ENCODE measurements at places on chromosomes 1 and 21.

DNA sequence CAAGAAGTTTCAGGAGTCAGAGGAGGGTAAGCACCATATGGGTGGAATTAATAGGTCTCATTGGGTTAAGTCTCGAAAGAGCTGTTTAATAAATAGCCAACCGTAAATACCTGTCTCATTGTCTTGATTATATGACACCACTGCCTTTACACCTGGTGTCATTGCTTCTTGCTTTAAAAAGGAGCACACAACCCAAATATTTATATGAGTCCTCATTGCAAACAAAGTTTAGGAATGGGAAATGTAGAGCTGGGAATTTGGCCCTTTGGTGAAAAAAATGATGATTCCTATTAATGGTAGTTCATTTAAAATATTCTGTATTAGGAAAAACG lies 2.1 kb downstream of the BACH1 start:
- DNase-seq, result no peak

DNA sequence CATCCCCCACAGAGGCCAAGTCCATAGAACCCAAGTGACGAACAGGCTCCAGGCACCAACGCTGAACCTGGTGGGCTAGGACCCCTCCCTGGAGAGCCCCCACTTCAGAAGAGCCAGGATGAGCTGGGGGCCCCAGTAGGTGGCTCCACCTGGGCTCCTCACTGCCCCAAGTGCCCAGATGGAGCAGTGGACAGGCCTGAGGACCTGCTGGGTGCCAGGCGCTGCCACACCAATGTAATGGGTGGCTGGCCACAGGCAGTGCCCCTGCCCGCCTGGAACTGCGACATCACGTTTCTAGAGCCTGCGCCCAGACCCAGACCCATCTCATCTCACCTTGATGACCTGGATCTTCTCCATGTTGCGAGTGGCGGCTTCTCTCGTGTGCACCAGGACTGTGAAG lies 5.6 kb downstream of the MAD2L2 start:
- no peak for DNase-seq

- DNase-seq, result no peak
These were observed 29.3 kb downstream of the ZNF648 start for GRCh38 chr1:182032251-182032650.

GRCh38 chr1:219416598-219417238 lies 196.2 kb downstream of the ZC3H11B start:
- DNase-seq, result peak; percentile 57

- DNase-seq, result peak; percentile 15
These were observed 20.6 kb upstream of the RNU1-4 start for GRCh38 chr1:16719571-16720350.

DNA sequence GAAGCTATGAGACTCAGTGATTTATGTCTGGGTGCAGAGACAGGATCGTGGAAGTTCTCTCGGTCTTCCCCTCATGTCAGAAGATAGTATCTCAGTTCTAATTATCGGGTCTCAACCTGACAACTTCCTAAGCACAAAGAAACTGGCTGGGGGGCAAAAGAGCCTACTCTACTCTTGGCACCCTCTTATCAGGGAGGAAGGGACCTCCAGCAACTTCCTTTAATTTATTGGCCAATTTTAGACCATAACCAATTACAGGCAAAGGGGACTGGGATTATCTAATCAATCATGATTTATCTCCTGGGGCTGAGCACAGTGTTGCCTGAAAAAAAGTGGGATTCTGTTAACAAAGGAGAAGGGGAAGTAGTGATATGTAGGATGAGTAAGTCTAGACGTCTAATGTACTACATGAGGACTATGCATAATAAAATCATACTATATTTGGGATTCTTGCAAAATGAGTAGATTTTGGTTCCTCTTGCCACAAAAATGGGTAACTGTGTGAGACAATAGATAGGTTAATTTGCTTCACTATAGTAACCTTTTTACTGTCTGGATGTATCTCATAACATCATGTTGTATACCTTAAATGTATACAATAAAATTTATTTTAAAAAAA lies 98.8 kb downstream of the ZFYVE9 start:
- DNase-seq, result no peak

DNA sequence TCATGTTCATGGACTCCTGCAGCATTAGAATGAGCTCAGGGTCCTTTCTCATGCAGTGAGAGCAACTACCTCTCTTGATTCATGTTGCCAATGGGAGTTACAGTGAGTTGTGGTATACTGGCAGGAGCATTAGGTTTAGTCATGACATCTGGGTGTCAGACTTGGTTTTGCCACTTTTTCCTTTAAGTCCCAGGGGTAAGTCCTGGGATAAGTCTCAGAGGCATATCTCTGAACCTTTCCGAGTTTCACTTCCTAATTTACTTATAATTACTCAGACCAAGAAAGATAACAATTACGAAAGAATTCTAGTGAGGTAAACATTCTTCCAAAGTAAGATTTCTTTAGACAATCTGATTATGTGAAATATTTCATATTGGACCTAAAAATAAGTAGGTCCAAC lies 606.0 kb downstream of the SMYD3 start:
- DNase-seq, result no peak

DNA sequence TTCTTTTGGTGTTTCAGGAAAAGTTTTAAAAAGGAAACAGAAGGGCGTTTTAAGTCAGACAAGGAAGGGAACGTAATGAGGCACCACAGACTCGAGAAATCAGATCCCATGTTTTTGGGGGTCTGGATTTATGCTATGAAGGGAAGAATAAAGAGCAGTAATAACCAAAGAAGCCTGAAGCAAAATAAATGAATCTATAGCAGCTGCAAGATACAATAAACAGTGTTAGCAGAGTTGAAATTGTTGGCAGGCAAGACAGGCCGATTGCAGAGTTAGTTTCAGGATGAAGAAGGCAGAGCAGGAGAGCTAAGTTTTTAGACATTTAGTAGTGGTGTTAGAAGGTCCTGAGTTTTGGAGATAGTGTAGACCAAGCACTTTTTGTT lies 425 bp downstream of the DDR2 start:
- DNase-seq, result no peak

- no peak for DNase-seq
These were observed 1.5 kb downstream of the MED8 start for GRCh38 chr1:43387976-43388599.

DNA sequence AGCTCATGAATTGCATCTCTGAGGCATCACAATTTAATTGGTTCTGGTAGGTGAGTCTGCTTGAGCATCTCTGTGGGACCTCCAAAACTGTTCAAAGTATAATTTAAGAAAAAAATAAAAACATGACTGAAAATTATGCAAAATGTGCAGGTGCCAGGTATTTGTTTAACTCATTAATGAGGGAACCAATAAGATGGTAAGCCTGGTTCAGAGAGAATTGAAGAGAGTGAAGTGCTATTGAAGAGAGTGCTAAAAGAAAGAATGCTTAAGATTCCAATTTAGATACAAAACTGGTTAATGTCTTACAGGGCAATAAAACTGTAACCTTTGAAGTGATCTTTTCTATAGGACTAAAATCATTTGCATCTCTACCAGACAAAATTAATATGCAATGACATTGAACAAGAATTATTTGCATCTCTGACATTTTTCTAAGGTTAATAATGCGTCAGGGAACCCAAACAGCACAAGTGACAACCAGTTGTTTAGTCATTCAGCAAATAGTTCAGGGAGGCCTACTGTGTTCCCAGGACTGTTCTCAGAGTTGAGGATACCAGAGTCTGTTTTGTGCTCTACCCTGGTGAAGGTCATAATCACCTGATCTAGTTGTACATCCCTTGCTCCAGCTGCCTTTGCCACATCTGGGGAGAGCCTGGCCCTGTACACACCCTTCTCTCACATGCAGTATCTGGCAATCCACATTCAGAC lies 183.5 kb downstream of the PATJ start:
- DNase-seq, result no peak

GRCh38 chr1:41153750-41154274 lies 88.3 kb downstream of the SCMH1 start:
- DNase-seq, result no peak

DNA sequence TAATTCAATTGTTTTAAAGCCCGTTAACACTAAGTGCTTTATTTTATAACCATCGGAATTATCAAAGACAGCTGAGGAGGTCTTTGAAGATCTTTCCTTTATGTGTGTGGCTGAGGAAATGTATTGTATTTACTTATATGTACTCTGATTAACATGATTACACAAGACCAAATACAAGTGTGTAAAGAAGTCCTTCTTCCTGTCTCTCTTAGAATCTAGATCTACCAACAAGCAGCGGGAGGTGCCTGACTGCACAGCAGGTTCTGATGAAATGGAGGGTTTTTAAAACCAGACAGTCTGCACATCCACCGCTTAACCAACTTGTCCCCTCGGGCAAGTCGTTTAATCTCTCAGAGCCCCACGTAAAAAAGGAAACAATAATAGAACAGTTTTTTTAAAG lies 240.5 kb upstream of the MAP1LC3C start:
- DNase-seq, result no peak

DNA sequence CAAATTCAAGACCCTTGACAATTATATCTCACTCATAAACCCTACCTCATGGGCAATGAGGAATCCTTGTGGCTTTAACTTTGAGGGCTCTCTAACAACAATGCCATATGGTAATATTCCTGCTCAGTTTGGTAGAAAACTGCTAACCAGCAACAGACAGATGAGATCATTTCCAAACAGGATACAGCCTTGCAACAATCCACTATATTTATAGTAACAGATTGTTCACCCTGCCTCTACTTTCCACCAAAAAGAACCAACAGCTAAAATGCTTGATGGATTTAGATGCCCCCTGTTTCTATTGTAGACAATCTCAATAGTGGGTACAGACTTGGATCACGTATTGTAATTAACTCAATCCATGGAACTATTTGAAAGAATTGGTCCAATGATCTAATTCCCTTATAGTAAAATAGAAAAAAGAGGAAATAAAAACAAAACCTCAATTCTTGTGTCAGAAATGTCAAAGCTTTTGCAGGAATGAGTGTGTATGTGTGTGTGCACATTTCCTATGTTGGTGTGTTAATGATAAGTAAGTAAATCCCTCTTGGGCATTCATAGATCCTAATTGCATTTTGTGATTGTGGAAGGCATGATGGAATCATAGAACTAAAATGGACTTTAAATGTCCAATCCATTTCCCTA lies 100.0 kb upstream of the EDEM3 start:
- DNase-seq, result no peak

GRCh38 chr1:7327849-7328248 lies 443.2 kb upstream of the VAMP3 start:
- DNase-seq, result no peak

GRCh38 chr1:71276466-71276865 lies 195.6 kb upstream of the ZRANB2 start:
- DNase-seq, result no peak

DNA sequence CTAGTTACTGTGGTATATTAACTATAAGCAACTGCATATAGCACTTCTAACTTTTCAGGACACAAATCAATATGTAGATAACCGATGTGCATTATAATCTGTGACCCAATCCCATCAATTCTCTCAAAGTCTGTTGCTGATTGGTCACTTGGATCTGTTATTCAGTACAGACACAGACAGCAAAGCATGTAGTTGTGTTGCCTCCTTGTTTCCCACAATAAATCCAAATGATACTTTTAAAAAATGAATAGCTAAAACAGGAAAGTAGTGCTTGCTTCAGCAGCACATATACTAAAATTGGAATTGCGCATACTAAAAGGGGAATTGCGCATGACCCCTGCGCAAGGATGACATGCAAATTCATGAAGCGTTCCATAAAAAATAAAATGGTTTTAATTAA lies 28.1 kb downstream of the NDC1 start:
- no peak for DNase-seq

Measured in activated CD4-positive, alpha-beta memory T cell treated with anti-CD3 and anti-CD28 coated beads, Interleukin-2, amount 10 ng/mL, durations not matched to agents 7 days and 5 days (primary cell).